Sciatic nerve (tissue), 2 donors: ENCODE measurements at places on chromosomes 5 and 9. TPM values are rescaled to one million over a fixed set of nuclear protein-coding genes. Genes with fewer than 3 reads are reported as not detected.

LCP2 gene
- 45.2 TPM for total RNA-seq

SLC36A2 gene
- total RNA-seq, result 30.2 TPM

FOXD4L6 gene
- total RNA-seq, result not detected

ORM2 gene
- not detected for total RNA-seq

PCDHA9 gene
- total RNA-seq, result 0.45 TPM
